ENCODE measurements at places on chromosomes 2 and 18. TPM values are rescaled to one million over a fixed set of nuclear protein-coding genes. Genes with fewer than 3 reads are reported as not detected.

The UGT1A1 gene
- total RNA-seq = not detected

DNA sequence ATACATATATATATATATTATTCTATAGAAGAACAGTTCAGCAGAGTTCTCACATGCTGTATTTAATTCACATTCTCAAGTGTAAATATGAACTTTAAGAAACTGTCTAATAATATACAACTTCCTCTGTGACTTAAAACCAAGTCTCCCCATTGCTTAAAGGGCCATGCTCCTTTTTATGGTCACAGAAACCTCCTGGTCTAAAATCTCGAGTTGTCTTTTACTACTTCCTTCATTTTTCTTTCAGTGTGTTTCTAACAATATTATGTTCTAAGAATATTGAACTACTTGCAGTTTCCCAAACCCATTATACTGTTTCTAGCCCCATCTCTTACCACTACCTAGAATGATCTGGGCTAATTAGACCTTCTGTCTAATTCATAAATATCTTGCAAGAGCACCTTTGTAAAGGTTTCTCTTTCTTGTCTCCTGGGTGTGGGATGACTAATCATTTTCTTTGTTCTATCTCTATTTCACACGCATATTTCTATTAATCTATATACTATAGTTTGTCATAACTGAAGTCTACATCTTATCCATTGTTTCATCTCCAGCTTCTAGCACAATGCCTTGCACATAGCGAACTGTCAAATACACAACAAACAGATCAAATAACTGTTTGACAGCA is 48.8 kb downstream of the ERBB4 start:
- no peak overlapping the region for H3K27ac ChIP-seq
- no peak for DNase-seq
- H3K36me3 ChIP-seq = no peaks in the 10 kb centered on the region
- no peak overlapping the region for H3K4me3 ChIP-seq
- no peaks in the 10 kb centered on the region for H3K4me1 ChIP-seq

DNA sequence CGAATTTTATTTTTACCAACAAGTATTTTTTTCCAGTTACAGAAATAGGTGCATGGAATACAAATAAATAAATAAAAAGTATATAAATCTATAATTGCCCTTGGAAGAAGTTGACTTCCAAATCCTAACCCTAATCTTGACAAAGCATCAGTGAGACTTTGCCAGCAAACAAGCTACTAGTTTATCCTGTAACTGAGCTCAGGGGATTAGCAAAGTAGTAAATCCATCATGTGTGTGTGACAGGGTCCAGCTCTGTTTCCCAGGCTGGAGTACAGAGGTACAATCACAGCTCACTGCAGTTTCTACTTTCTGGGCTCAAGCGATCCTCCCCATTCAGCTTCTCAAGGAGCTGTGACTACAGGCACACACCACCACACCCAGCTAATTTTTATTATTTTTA is 948.0 kb upstream of the CNTNAP5 start:
- no peak overlapping the region for H3K4me3 ChIP-seq
- peaks cover 6% of the 10 kb centered on the region for H3K36me3 ChIP-seq
- no peak for DNase-seq
- no peak overlapping the region for H3K27ac ChIP-seq
- H3K4me1 ChIP-seq = peaks cover 13% of the 10 kb centered on the region

GRCh38 chr2:229861431-229861830 is 60.4 kb downstream of the TRIP12 start:
- no peak overlapping the region for H3K4me3 ChIP-seq
- peaks cover 50% of the 10 kb centered on the region for H3K36me3 ChIP-seq

Measured in MCF 10A (cell line).